ENCODE measurements at places on chromosomes 4 and X.
A peak's percentile ranks its signal among the peaks of the same experiment; 100 is the strongest.

- DNase-seq = no peak
These were observed 53.9 kb downstream of the FAT1 start for GRCh38 chr4:186669735-186670134.

- no peak for DNase-seq
These were observed 207.6 kb downstream of the NAF1 start for GRCh38 chr4:162959046-162959445.

- no peak for DNase-seq
These were observed 6.2 kb downstream of the CCKAR start for GRCh38 chr4:26484032-26484515.

- DNase-seq = peak; percentile 40
These were observed 672 bp downstream of the LONRF3 start for GRCh38 chrX:118974908-118975671.

DNA sequence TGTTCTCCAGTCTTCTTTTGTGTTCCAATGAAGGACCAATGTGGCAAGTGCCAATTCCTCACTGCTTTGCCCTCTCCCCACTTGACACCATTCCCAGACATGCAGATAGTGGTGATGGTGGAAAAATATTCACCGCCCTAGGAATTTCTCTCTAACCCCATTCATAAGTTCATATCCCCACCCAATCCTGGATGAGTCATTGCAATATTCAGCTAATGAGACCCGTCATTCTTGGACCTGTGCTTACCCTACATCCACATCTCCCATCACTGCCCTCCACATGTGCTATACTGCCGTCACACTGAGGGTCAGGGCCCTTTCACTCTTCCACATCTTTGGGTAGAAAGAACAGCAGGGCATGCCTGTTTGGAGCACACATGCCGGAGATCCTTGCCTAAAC lies 199.2 kb downstream of the KCNIP4 start:
- no peak for DNase-seq

- DNase-seq = no peak
These were observed 78.2 kb downstream of the AFAP1 start for GRCh38 chr4:7861440-7861881.

DNA sequence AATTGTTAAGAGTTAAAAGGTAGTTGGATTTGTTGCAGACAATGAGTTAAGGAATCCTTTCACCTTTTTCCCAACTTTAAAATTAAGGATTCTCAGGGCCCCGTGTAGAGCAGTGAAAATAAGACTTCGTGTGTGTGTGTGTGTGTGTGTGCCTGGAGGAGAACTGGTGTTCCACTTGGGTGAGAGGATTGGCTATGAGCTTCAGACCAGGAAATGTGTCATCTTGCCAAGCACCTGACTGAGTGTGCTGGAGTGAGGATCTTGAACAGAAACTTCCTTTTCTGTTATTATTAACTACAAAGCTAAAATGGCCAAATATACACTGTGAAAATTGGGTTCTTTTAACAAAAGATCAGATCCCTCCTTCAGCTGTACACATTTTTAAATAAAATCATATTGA lies 113.1 kb upstream of the VCX2 start:
- no peak for DNase-seq

DNA sequence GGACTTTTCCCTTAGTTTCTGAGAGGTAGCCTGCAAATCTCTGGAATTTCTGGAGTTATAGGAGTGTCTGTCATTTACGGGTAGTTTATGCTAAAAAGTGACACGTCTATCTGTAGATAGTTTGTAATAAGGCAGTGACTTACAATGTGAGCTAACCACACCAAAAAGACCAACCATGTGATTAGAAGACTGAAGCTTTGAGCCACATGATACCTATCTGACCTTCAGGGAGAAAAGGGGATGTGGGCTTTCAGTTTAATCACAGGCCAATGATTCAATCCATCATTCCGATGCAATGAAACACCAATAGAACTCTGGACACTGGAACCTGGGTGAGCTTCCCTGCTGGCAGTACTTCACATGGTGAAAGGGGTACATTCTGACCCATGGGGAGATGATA lies 254.6 kb upstream of the GK2 start:
- DNase-seq = no peak

- DNase-seq = peak; percentile 62
These were observed 104.9 kb downstream of the FAM53A start for GRCh38 chr4:1579001-1579900.

GRCh38 chr4:116229420-116229819 lies 856.0 kb downstream of the TRAM1L1 start:
- DNase-seq = no peak

- DNase-seq = no peak
These were observed 107.5 kb upstream of the RPL34 start for GRCh38 chr4:108512615-108513505.

GRCh38 chrX:118693843-118694242 lies 33.6 kb upstream of the IL13RA1 start:
- DNase-seq = no peak

All from liver (tissue), 10 donors.